Cardiac septum (tissue), 1 donor: ENCODE measurements at places on chromosomes 4 and X. TPM values are rescaled to one million over a fixed set of nuclear protein-coding genes. Genes with fewer than 3 reads are reported as not detected.

GRCh38 chr4:121199742-121200561 lies 35.8 kb upstream of the TNIP3 start:
- no peak for DNase-seq

NOX1 gene
- not detected for total RNA-seq

SLITRK4 gene
- total RNA-seq = 22.1 TPM

AFM gene
- total RNA-seq = not detected

NLRP2B gene
- total RNA-seq = not detected

DNA sequence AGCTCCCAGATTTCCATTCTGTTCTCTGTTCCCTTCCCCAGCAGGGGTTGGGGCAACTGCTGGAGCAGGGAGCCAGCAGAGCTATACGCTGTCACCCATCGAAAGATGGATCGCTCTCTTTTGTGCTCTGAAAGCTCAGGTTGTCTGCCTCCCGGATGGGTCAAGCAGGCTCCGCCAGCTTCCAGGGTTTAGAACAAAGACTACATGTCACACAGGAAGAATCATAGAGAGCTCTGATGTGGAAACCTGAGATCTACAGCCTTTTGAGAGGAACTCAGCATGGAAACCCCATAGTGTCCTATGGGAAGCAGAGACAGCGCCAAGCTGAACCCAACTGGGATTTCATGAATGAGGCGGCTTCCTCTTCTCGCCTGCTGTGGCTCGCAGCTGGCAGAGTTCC lies 205.4 kb downstream of the HS3ST1 start:
- no peak for DNase-seq

DNA sequence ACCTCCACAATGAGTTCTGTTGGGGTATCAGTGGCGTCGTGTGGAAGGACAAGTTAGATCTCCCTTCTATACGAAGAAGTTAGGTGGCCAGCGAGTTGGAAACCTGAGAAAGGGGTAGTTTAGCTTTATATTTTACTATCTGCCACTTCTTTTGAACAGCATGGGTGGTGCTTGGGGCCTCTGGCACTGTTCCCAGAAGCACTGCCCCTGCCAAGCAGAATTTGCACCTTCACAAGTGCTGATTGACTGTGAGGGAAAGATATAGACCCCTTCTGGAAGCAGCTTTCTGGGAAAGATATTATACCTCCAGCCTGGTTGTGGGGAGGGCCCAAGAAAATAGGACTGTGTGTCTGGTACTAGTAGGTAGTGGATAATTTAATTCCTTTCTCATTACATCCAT lies 246.9 kb downstream of the FBXO8 start:
- DNase-seq = no peak

DNA sequence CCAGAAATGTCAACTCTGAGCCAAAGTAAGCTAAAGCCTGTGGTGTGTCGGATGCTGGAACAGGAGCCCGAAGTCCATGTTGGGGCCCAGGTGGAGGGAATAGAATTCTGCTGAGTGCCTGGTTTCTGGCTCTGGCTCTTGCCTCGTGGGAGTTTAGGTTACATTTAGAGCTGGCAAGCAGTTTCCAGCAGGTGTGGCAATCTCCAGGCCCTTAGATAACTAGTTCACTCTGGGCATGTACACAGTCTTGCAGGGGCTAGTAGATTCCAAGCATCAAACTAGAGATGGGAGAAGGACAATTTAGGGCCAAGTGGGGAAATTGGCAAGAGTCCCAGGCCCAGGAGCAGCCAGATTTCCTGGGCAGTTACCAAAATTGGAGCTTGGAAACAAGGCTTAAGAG lies 56.3 kb upstream of the STOX2 start:
- no peak for DNase-seq

HAUS7 gene
- 13.4 TPM for total RNA-seq

- no peak for DNase-seq
These were observed 417.6 kb upstream of the MAOA start for GRCh38 chrX:43238461-43238945.

CACNA1F gene
- 0.08 TPM for total RNA-seq

GRCh38 chrX:150060406-150060805 lies 122.1 kb upstream of the EOLA2 start:
- no peak for DNase-seq

GRCh38 chrX:93711076-93711475 lies 37.1 kb downstream of the FAM133A start:
- DNase-seq = no peak

- no peak for DNase-seq
These were observed 522.4 kb downstream of the RAB28 start for GRCh38 chr4:12961713-12962112.
